ENCODE measurements at places on chromosomes 6 and 20.

GRCh38 chr20:44302026-44302669 lies 8.9 kb downstream of the FITM2 start:
- DNase-seq: no peak

GRCh38 chr6:11710311-11710761 lies 68.3 kb downstream of the ADTRP start:
- peak; percentile 54 for DNase-seq

DNA sequence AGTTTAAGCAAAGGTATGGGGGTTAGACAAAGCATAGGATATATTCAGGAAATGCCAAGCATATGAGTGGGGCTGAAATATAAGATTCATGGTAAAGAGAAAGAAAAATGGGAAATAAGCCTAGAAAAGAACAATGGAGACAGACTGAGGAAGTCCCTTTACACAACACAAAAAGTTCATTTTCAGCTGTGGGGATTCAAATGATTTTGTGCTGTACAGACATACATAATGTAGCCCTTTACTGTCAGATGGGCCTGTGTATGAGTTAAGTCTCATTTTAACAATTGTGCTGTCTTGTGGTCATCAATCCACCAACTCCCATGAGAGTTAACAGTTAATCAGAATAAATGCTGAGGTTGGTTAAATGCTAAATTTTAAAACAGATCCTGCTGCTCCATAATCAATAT lies 37.2 kb downstream of the REV3L start:
- no peak for DNase-seq

DNA sequence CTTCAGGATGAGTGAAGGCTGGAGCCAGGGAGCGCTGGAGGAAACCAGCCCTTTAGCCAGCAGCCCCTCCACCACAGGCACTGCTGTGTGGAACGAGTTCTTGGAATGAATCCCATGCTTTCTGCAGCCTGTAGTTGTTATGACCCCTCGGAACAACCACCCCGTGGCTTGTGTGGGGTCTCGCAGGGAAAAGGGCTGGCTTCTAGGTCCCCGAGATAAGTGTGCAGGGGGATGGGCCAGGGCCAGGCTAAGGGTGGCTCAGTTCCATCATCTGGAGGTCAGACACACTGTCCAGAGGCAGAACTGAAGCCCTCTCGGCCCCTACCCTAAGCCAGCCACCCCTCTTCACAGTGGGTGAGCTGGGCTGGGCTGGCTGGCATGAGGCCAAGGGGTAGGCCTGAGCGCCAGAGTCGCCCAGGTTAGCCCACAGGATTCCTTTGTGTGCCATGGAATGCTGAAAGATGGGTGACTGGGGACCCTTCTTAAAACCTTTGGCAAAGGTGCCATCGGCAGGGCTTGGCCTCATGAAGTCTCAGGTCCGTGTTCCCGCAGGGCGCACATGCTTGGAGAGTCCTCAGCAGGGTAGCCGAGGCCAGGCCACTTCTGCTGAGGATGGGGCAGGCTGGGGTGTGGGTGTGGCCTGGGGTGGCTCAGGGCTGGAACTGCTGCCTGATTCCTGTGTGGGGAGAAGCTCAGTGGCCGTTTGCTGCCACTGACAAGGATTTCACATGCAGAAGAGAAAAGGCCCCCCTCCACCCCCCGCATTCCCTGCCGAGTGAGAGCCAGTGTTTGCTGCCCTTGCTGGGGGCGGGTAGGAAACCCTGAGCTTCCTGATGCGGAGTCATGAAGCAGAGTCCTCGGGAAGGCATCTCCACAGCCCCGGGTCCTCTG lies 24.6 kb downstream of the SPATA2 start:
- DNase-seq: no peak

- no peak for DNase-seq
Measured at GRCh38 chr6:129281168-129281796, 398.3 kb downstream of the LAMA2 start.

DNA sequence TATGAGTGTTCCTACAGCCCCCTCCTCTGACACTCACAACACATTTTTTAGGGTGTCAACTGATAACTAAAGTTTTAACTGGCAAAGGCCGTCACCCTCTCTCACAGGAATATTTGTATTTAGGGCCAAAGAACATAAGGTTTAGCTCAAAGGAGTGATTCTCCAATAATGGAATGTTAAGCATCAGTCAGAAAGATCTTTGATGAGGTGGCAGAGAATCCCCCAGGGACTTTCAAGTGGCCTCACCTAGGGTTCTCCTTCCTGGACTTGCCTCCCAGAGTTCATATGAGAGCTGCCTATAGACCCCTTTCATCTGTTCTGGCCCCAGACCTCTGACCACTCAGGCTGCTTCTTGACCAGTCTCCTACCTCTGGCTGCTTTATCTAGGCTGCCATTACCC lies 7.4 kb upstream of the SCUBE3 start:
- DNase-seq: no peak

GRCh38 chr6:138815221-138815620 lies 19.3 kb downstream of the ECT2L start:
- DNase-seq: no peak

- DNase-seq: no peak
Measured at GRCh38 chr6:109662192-109662591, 28.8 kb downstream of the AK9 start.

DNA sequence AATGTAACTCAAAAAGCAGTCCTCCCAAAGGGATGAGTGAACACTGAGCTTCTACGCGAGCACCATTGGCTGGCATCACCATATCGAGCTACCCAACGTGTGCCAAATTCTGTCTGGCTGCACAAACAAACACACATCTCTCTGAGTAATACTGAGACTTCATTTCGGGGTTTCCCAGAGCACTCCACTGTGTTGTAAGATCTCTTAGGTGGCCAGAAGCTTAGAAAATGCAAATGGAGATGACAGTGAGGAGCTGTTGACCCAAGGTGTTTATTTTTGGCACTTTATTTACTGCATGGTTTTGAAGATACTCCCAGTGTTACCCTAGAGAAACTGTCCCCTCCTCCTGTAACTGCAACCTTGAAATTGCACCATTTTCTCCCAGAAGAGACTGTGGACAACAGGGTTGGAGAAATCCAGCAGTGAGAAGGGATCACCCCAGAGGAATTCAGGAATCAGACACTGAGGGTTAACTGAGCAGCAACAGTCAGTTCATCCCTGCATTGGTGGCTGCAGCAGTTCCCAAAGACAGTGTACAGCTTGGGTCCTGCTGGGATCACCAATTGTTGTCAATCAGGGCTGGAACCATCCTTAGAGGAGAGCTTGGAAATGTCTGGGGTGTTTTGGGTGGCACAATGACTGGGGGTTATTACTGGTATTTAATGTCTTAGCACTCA lies 1.0 kb upstream of the RIPOR2 start:
- peak; percentile 88 for DNase-seq

- DNase-seq: no peak
Measured at GRCh38 chr6:85453490-85453889, 3.6 kb downstream of the NT5E start.

GRCh38 chr6:57265755-57266221 lies 43.7 kb upstream of the RAB23 start:
- DNase-seq: no peak

GRCh38 chr6:138105880-138106664 lies 1.1 kb downstream of the PERP start:
- DNase-seq: no peak

DNA sequence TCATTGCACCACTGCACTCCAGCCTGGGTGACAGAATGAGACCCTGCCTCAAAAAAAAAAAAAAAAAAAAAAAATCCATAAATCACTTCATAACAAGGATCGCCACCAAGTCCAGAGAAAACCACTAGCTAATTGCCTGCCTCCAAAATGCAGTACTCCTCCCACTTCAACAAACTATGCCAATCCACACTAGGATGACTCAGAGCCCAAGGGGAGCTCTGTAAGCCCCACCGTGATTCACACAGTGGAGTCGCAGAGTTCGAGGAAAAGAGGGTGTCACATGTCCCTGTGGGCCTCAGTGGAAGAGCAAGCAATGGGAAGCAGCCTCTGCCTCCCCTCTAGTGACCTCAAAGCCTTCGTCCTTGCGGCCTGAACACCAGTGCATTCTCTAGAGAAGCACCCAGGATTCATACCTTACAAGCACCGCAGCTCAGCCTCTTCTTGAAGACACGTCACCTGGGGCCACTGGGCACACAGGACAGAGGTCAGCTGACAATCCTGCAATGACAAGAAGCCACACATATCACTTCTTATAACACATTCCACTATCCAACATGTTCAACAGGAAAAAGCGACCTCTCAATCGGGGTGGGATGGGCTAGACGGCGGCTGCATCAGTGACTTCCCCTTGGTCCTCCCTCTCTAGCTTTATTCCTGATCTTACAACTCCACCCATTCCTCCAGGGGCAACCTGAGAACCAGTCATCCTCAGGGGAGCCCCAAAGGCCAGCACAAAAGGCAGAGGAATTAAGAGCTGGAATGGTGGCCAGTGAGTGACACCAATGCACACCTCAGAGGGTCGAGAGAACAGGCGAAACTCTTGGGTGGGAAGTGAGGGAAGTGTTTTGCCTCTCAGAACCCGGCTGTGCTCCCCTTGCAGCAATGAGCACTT lies 8.9 kb downstream of the SNHG17 start:
- DNase-seq: no peak

DNA sequence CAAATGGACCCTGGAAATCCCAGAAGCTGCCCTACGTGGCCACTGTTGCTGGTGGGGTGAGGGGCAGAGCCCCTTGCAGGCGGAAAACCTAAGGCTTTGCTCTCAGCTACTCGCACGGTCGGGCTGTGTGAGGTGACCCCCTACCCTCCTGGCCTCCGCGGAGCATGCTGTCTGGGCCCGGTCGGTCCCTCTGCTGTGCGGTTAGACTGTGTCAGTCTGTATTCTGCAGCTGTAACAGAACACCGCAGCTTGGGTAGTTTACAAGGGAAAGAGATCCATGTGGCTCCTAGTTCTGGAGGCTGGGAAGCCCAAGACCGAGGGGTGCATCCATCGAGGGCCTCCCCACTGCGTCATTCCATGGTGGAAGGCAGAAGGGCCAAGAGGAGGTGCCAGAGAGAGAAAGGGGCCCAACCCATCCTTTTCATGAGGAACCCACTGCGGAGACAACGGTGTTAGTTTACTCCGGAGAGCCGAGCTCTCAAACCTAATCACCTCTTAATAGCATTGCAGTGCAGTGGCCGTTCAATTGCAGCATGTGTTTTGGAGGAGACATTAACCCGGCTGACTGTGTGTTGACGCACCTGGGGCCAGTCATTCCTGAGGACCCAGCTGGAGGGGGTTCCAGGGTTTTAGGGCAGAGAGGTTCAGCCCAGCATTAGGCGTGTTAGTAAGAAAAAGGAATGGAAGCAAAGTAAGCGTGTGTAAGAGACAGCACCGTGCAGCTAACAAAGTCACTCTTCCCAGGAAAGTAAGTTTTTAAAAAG lies 18.3 kb downstream of the COL9A3 start:
- no peak for DNase-seq

DNA sequence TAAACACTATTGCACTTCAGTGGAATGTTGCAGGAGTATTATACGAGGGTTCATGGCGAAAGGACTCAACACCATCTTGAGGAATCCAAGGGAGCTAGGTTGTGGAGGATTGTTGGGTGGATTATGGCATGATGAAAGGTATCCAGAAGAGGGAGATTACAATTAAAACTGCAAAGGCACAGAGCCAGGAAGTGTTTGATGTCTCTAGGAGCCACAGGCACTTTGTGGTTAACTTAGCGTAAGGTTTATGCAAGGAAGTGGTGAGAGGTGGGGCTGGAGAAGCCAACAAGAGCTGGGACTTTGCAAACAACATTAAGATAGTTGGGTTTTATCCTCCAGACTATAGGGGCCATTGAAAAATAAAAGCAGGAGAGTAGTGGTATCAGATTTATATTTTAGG lies 86.6 kb upstream of the TPD52L1 start:
- peak; percentile 55 for DNase-seq

DNA sequence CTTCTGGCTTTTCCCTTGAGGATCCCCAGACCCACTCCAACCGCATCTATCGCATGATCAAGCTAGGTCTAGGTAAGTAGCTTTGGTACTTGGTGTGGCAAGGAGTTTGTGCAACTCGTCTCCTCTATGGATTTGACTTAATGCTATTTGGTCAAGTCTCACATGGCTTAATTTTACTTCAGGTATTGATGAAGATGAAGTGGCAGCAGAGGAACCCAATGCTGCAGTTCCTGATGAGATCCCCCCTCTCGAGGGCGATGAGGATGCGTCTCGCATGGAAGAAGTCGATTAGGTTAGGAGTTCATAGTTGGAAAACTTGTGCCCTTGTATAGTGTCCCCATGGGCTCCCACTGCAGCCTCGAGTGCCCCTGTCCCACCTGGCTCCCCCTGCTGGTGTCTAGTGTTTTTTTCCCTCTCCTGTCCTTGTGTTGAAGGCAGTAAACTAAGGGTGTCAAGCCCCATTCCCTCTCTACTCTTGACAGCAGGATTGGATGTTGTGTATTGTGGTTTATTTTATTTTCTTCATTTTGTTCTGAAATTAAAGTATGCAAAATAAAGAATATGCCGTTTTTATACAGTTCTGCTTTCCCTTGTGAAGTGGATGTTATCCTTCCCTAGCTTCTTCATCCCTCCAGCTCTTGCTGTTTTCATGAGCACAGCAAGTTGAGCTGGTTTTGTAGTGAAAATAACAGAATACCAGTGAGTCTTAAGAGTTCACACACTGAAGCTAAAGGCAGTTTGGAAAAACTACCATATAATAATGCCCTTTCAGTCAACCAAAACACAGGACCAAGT lies 3.8 kb downstream of the SLC35B2 start:
- peak; percentile 59 for DNase-seq

DNA sequence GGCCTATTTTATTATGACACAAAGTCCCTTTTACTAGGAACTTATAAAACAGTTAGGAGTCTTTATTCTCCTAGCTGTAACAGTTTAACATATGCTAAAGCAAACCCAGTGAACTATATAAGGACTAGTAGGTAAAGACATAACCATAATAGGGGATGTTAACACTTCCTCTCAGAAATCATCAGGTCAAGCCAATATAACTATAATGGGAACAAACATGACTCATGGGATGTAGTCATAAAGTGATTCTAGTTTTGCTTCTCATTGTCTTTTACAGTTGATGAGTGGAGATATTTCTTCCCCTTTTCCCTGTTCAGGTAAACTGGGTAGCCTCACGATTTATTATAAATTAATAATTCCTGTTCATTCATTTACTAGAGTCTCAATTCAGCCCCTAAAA lies 9.7 kb downstream of the PTCHD4 start:
- DNase-seq: no peak

GRCh38 chr20:57872816-57873409 lies 163.1 kb upstream of the PMEPA1 start:
- no peak for DNase-seq

DNA sequence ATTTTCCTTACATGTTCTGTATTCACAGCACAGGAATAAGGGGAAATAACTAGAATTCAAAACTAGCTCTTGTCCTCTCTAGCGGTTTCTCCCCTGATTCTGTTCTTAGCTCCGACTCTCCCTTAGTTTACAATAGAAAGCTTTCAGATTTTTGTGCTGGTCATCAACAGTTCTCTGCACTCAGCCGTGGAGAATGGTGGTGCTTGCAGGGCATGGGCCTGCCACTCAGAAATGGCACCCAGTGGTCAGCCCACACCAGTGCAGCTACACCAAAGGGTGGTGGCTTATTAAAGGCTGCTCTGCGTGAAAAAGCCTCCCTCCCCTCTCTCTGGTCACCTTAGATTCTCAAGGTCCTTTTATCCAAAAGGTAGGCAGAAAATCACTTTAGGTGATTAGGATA lies 123.5 kb downstream of the SASH1 start:
- DNase-seq: no peak

GRCh38 chr20:10240655-10241054 lies 22.0 kb downstream of the SNAP25 start:
- no peak for DNase-seq
